ENCODE measurements at places on chromosomes 12 and 14.

GRCh38 chr12:81465876-81466275 lies 293.3 kb downstream of the PPFIA2 start:
- DNase-seq, result no peak

DNA sequence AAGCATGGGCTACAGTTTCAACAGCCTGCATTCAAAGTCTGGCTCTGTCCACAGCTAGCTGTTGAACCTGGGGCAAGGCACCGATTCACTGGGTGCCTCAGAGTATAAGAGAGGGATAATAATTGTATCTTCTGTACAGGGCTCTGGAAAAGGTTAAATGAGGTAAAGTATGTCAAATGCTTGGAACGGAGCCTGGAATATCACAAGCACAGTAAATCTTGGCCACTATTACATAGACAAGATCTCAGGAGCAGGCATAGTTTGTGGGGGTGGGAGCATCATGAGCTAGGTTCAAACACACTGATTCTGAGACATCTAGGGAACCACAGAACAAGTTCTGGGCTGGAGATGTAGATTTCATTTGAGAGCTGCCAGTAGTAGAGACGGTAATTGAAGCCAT lies 203.7 kb upstream of the NUDT4 start:
- DNase-seq, result no peak

- no peak for DNase-seq
These were observed 10.4 kb upstream of the TMEM263 start for GRCh38 chr12:106945261-106945851.

GRCh38 chr12:104299842-104300481 lies 3.6 kb upstream of the EID3 start:
- peak; percentile 57 for DNase-seq

DNA sequence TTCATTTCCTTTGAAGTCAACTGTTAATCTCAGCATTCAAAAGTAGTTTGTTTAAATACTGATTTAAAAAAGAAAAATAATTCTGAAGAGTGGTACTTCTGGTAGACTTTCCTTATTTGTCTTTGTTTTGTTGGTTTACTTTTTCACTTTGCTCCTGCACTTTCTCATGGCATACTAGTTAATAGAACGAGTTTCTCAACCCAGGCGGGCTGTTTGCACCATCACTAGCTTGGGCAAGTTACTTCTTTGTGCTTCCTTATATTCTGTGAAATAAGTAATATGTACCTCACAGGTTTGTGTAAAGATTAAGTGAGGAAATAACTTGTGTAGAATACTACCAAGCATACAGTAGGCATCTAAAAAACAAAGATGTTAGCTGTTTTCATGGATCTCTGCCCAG lies 45.5 kb downstream of the SLC38A6 start:
- DNase-seq, result peak; percentile 54

DNA sequence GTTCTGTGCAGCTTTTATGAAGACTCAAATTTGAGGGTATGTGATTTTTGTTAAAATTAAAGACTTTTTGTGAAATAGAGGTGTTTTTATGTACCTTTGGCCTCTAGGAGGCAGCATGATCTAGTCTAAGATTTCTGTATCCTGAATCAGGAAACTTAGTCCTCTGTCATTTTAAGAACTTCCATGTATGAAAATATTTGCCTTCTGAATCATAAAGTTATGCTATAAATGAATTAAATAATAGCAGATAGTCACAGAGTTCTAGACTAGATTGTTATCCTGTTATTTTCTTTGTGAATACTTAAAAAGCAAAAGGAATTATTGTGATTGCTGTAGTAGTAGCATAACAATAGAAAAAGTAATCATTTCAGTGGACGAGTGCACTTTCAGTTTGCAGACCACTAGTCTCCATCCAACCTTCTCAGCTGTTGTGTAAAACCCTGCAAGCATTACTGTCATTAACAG lies 56.3 kb downstream of the FGD4 start:
- DNase-seq, result peak; percentile 83

DNA sequence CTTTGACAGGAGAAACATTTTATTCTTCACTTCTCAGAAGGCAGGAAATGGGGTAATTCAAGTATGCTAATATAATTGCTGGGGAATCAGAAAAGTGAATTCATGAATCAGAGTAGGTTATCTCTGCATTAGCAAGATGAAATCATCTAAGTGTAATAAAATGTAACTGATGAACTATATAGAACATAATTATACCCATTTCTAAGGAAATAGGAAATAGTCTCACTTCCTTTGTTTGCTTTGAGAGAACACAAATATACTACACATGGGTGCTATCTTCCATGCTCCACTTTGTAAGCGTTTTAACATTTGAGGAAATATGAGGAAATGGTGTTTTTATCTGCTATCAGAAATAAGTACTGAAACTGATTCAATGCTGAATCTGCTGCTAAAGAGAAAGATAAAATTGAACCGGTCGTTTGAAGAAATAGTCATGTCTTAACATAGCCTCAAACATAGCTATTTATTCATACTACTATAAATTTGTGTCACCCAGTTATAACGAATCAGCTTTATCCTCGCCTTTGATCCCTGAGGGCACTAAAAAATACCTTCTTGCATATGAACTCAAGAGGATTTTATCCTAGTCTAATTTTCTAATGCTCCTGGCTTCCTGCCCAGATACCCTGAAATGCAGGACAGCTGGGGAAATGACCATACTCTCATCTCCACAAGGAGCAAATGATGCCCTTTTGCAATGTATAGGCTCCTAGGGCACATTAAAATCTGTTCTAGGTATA lies 696.0 kb downstream of the C12orf50 start:
- no peak for DNase-seq

GRCh38 chr12:114306646-114307045 lies 99.3 kb downstream of the TBX5 start:
- no peak for DNase-seq

DNA sequence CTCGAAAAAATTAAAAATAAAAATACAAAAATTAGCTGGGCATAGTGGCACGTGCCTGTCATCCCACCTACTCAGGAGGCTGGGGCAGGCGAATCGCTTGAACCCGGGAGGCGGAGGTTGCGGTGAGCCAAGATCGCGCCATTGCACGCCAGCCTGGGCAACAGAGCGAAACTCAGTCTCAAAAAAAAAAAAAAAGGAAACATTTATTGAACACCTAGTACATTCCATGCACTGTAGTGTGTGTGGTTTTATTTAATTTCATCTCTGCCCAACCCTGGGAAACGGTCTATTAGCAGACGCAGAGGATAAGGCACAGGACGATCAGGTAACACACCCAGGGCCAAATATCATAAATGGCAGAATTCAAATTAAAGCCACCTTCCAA lies 35.8 kb upstream of the SINHCAF start:
- DNase-seq, result no peak

DNA sequence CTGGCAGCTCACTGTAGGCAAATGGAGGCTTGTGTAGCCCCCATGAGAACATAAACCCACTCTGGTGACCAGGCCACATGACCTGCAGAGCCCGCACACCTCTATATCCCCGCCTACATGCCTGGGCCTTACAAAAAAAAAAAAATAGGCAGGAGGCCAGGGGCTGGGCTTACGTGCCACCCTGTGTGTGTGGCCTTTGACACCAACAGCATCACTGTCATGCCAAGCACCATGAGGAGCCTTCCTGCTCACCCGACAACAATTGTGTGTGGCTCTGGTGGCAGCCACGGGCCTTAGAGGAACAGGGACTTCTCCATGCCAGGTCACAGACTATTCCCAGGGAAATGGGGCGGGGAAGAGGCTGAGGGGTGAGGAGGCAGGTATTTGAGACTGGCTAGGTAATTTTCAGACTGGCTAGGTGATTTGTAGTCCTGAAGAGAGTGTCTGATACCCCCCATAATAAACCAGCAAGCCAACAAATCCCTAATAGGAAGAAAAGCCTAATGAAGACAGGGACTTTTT lies 140.0 kb downstream of the DPF3 start:
- no peak for DNase-seq

- no peak for DNase-seq
These were observed 5.4 kb downstream of the PGF start for GRCh38 chr14:74949859-74950573.

DNA sequence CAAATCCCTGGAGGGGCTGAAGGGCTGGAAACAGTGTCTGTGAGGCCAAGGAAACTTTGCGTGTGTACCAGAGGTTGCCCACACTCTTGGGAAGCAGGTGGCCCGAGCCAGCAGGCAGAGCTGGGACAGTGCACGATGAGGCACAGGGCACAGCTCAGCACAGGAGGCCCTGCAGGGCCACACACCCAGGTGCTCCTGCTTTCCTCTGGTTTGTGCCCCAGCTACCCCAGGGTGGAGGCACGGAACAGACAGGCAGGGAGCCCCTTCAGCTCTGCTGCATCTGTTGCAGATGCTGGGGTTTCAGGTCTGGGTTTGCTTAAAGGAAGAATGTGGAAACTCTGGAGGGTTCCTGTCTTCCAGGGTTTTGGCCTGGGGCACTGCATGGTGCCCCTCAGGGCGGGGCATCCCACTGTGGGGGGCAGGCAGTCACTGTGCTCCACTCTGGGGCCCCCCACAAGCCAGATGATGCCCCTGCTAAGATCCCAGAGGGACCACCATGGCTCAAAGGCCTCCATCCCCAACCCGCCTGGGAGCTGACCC lies 8.6 kb downstream of the TMEM179 start:
- no peak for DNase-seq

- DNase-seq, result no peak
These were observed 3.1 kb upstream of the LMO3 start for GRCh38 chr12:16608946-16609539.

- DNase-seq, result no peak
These were observed 93.4 kb upstream of the HOXC13 start for GRCh38 chr12:53844994-53845844.

DNA sequence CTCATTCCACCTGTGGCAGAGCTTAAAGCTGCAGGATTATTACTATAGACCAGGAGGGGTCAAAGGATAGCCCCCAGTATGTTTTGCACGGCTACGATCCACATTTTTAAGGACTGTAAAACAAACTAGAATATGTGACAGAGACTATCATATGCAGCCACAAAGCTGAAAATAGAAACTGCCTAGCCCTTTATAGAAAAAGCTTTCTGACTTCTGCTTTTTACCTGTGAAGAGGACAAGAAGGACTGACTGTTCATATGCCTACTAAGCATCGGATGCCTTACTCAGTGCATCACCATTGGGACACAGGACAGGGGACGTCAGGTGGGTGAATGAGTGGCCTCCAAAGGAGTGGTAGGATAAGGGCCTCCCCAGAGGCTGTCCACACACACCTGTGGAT lies 29.8 kb downstream of the SPTB start:
- no peak for DNase-seq

Data from inflammatory macrophage treated with lipopolysaccharide for 4 hours (primary cell).